ENCODE measurements at places on chromosomes 5 and 9. TPM values are rescaled to one million over a fixed set of nuclear protein-coding genes. Genes with fewer than 3 reads are reported as not detected.

DNA sequence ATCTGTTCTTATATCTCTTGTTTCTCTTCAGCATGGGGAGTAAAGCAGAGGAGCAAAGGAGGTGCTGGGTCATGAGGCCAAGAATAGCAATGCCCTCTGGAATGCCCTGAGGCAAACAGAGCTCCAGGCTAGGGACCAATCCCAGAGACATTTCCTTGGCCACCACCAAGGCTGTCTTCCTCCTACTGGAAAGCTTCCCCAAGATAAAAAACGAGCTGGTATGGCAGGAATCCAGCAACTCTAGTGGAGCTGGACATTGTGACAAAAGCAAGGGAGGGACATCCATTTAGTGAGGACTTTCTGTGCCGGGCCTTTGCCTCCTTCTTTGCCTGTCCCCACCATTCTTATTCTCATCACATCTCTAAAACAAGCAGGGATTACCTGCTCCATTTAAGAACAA is 161.6 kb downstream of the ASTN2 start:
- DNase-seq, result no peak

The SLC35D2 gene
- polyA plus RNA-seq, result 38.2 TPM

GRCh38 chr9:93207326-93207814 is 23.4 kb downstream of the WNK2 start:
- no peak for DNase-seq

DNA sequence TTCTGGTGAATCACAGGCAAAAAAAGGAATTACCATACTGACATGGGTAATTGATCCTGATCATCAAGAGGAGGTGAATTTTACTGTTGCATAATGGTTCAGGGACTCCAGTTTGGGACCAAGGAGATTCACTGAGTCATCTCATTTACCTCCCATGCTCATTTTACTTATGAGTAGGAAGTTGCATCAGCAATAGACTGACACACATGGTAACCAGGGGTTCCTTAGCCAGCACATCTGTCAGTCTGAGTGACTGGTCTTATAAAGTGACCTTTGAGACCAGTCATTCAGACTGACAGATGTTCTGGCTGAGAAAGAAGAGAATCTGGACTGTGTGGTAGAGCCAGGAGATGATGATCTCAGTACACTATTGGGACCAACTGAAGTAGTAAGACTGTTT is 384.6 kb upstream of the CD180 start:
- no peak for DNase-seq

The CCDC180 gene
- polyA plus RNA-seq, result 8.9 TPM

The SNX30 gene
- polyA plus RNA-seq, result 19.1 TPM

The LIFR gene
- 66.0 TPM for polyA plus RNA-seq

DNA sequence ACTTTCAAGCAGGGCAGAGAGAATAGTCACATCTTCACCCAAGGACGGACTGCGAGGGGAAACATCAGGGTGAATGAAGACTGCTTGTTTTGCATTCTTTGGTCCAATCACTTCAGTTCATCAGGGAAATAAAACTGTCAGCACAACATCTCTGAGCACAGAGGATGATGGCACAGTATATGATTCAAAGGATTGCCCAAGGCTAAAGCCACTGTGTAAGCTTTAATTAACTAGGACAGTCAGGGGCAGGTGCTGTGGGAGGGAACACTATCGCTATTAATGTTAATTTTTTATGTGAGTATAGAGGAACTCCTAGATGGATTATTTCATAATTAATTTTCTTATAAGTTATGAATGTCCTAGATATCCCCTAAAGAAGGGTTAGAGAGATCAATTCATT is 112.1 kb downstream of the BASP1 start:
- no peak for DNase-seq

GRCh38 chr5:32071351-32071944 is 102.7 kb downstream of the GOLPH3 start:
- DNase-seq, result no peak

GRCh38 chr5:138212828-138213160 is 329 bp downstream of the CDC23 start:
- DNase-seq, result no peak

The SLC1A1 gene
- 18.8 TPM for polyA plus RNA-seq

GRCh38 chr9:77877976-77878375 is 153.6 kb downstream of the GNAQ start:
- DNase-seq, result no peak

The SH3PXD2B gene
- 31.5 TPM for polyA plus RNA-seq

DNA sequence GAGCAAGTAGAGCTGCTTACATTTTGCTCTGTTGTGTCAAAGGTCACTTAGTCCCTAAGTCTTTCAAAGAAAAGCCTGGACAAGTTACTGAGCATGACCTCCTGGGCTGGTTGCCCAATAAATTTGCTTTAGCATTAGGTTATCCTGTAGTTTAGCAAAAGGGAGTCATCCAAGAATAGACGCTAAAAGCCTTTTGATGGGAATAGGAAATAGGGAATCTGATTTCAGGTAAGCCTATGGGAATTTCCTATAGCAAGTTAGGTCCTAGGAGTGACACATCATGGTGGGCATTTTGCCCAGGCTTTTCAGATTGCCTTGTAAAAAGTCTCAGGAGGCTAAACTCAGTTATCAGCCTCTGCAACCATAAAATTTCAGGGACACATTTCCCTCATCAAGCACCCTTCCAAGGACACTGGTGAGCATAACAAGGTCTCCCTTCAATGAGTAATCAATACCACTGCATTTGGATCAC is 67.6 kb upstream of the RANBP3L start:
- no peak for DNase-seq

The C9orf50 gene
- polyA plus RNA-seq, result 0.75 TPM

DNA sequence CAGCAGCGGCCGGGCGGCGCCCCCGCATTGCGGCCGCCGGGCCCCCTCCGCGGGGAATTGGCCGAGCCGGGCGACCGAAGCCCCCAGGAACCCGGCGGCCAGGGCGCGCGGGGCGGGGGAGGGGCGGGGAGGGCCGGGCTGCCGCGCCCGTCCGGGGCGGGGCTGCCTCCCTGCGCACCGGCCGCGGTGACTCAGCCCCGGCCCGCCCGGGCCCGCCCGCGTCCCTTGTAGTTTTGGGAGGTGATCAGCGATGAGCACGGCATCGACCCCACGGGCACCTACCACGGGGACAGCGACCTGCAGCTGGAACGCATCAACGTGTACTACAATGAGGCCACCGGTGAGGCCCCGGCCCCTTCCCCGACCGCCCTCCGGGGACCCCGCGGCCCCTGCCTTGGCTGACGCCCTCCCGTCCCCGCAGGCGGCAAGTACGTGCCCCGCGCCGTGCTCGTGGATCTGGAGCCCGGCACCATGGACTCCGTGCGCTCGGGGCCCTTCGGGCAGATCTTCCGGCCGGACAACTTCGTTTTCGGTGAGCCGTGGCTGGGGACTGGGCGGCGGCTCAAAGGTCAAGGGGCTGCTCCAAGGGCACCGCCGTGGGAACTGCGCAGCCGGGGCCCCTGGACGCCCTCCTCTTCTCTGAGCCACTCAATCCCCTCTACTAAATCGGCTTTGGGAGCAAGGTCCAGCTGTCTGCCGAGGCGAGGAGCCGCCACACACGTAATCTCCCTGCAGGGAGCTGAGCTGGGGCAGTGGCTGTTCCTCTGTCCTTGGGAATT is 592 bp downstream of the TUBB4B start:
- no peak for DNase-seq

The EQTN gene
- polyA plus RNA-seq, result 0.34 TPM

DNA sequence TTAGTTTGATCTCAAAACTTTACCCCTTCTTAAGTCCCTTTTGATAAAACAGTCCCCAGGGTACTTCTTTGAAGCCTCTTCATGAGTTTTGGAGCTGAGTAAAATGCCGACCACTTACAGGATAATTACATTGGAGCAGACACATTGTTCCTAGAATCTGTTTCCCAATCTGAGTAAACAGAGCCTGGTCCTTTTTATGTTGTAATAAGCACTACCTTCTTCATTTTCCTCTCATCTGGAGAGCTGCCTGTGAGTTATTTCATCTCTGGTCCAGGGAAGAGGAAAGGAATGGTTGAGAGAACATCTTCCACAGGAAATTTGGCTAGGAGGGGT is 26.3 kb upstream of the GALNT10 start:
- no peak for DNase-seq

GRCh38 chr5:178371362-178372111 is 138.9 kb upstream of the PHYKPL start:
- no peak for DNase-seq

The ZNF454 gene
- 5.1 TPM for polyA plus RNA-seq

The WDR38 gene
- polyA plus RNA-seq, result 0.19 TPM

The DMRTA1 gene
- polyA plus RNA-seq, result 1.2 TPM

DNA sequence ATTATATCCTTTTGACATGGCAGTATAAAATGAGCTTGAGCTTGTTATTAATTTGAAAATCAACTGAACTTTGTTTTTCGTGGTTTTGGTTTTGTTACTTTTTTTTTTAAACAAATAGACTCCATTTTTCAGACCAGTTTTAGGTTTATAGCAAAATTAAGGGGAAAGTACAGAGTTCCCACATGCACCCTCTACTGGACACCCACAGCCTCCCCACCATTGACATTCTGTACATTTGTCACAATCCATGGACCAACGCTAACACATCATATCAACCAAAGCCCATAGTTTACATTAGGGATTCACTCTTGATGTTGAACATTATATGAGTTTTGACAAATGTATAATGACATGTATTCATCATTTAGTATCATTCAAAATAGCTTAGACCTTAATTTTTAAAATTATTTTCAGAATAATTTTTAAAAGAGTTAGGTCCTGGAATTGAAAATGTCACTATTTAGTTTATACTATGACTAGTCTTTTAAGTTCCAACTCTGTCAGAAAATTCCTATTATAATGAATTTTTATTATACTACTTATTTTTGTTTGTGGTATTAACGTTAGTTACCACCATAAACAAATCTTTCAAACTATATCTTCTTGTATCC is 35.3 kb upstream of the JMY start:
- DNase-seq, result no peak

- DNase-seq, result no peak
Observed at GRCh38 chr5:179955062-179955461, 47.4 kb upstream of the TBC1D9B start.

- no peak for DNase-seq
Observed at GRCh38 chr5:167870055-167870454, 421.4 kb upstream of the WWC1 start.
